ENCODE measurements at places on chromosomes 2 and 18.

DNA sequence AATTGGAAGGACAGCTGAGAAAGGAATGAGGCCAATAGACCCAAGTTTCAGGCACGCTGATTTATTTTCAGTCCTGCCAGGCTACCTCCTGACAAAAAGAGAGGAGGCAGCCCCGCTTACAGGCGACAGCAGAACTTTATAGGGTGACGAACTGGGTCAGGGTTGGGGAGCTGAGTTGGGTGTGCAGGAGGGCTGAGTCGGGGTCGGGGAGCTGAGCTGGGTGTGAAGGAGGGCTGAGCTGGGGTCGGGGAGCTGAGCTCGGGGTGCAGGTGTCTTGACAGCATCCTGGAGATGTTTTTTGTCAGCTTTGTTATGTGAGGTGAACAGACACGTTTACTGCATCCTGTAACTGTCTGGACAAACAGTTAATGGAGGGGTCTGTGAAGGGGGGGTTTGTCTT is 342.2 kb downstream of the ADCYAP1 start:
- no peak for DNase-seq

- DNase-seq, result no peak
These were observed 733.0 kb upstream of the SOX11 start for GRCh38 chr2:4959219-4959618.

- no peak for DNase-seq
These were observed 108.8 kb upstream of the TMEM200C start for GRCh38 chr18:6004119-6004518.

GRCh38 chr2:84450288-84451227 is 8.5 kb downstream of the SUCLG1 start:
- no peak for DNase-seq

GRCh38 chr2:143282684-143283083 is 153.5 kb downstream of the ARHGAP15 start:
- peak; percentile 38 for DNase-seq

GRCh38 chr2:10004836-10005235 is 38.5 kb upstream of the KLF11 start:
- DNase-seq, result no peak

GRCh38 chr18:10184776-10185175 is 269.7 kb upstream of the APCDD1 start:
- DNase-seq, result no peak

DNA sequence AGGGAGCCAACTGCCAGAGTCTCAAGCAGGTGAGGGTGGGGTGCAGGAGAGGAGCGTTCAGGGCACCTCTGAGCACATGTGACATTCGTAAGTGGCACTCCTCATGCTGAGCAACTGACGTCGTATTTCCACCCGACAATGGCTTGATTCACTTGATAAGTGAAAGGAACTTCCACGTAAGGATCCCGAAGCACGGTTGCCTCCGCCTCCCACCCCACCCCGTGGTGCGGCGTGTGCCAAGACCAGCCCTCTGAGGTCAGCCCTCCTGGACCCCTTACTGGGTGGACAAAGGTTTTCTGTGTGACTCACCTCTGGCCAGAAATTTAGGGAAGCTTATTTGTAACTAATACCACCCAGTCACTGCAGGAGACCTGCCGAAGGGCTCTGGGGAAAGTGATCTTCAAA is 59.9 kb downstream of the AGAP1 start:
- no peak for DNase-seq

- peak; percentile 26 for DNase-seq
These were observed at the start of gene SH3BP4 for GRCh38 chr2:234951664-234952269. Gene SH3BP4 (plus strand): TSS chr2:234952017. CDS start chr2:235035003, 82,986 bp downstream.

DNA sequence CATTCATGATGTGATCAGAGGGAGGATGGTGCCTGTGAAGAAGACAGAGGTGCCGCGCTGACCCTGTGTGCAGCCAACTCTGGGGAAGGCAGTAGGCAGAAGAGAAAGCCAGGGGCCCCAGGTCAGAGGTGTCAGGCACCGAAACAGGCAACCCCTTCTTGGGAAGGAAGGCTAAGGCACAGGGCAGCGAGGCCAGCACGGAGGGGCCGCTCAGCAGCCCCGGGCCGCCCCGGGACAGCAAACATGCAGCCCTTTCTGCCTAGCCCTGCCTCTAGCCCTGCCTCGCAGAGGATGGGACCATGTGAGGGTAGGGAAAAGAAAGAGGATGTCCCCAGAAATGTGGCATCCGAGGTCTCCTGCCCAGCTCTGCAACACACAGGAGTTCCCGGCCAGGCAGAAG is 7.7 kb upstream of the MAL start:
- DNase-seq, result no peak

DNA sequence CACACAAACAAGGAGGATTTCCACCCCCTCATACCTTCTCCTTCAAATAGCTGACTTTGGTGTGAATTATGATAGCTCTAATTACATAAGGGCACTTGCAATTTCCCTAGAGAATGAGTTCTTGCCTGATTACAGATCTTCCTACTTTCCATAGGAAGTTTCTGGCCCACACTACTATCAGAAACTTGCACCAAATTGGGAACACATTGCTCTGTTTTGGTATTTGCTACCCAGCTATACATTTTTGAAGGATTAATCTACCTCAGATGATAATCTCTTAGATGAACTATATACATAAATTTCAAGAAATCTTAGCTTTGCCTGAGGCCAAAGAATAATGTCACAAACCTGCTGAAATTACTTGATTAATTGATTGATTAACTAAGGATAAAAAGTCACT is 4.9 kb downstream of the DCC start:
- no peak for DNase-seq

DNA sequence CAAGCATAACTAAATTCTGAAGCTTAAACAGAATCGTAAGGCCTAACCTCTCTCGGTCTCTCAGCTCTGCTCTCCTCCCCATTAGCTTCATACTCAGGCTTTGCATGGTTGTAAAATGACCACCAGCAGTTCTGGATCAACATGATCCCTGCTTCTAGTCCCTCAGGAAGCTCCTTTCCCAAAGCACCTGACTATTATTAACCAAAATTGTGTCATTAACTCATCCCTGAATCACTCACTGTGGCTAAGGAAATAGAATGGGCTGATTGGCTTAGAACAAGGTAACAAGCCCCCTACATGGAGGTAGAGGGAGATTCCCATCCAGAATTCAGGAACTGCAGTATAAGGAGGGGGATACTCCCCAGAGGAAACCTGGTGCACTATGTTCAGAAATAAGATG is 448.3 kb downstream of the ARHGAP15 start:
- no peak for DNase-seq

- no peak for DNase-seq
These were observed 40.5 kb downstream of the UPP2 start for GRCh38 chr2:158142165-158142564.

GRCh38 chr18:56565551-56566345 is 72.6 kb downstream of the TXNL1 start:
- no peak for DNase-seq

GRCh38 chr2:233772583-233772982 is 5.5 kb upstream of the MROH2A start:
- no peak for DNase-seq
